Central memory CD4-positive, alpha-beta T cell (primary cell): ENCODE measurements at places on chromosomes 11 and 22.

- DNase-seq = no peak
Measured at GRCh38 chr11:131033151-131033651, 116.9 kb upstream of the SNX19 start.

DNA sequence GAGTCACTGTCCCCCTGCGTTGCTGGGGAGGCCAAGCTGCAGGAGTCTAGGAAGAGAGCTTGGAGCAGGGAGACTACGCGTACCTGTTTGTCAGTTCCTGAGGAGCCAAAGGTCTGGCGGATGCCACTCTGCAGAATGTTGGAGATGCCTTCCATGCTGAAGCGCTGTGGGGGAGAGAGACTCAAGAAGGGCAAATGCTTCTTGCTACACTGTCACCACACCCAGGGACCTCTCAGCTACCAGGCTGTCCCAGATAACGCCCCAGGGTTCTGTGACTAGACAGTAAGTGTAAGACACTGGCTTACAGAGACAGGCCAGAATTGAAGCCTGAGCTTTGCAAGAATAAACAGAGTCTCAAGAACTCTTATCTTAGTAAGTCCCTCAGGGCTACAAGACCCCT is 42.0 kb downstream of the FEZ1 start:
- DNase-seq = no peak

DNA sequence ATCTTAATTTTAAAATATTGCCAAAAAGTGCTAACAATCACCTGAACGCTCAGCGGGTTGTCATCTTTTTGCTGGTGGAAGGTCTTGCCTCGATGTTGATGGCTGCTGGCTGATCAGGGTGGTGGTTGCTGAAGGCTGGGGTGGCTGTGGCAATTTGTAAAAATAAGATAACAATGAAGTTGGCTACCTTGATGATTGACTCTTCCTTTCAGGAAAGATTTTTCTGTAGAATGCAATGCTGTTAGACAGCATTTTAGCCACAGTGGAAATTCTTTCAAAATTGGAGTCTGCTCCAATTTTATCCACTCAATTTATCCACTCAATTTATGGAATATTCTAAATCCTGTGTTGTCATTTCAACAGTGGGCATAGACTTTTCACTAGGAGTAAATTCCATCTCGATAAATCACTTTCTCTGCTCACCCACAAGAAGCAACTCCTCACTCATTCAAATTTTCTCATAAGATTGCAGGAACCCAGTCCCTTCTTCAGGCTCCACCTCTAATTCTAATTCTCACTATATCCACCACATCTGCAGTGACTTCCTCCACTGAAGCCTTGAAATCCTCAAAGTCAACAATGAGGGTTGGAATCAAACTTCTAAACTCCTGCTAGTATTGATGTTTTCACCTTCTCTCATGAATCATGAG is 78.8 kb downstream of the LINC01488 start:
- no peak for DNase-seq

DNA sequence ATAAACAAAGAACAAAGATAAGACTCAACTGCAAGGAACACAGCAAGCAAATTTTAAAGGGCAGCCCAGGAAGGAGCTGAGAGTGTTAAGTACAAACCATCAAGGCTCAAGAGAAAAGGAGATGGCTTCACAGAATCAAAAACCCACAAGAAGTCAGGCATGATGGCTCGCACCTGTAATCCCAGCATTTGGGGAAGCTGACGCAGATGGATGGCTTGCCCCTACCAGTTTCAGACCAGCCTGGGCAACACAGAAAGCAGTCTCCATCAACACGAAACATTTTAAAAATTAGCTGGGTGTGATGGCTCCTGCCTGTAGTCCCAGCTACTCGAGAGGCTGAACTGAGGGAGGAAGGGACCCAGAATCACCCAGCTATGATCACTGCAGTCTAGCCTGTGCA is 32.6 kb downstream of the MAPK1 start:
- no peak for DNase-seq

DNA sequence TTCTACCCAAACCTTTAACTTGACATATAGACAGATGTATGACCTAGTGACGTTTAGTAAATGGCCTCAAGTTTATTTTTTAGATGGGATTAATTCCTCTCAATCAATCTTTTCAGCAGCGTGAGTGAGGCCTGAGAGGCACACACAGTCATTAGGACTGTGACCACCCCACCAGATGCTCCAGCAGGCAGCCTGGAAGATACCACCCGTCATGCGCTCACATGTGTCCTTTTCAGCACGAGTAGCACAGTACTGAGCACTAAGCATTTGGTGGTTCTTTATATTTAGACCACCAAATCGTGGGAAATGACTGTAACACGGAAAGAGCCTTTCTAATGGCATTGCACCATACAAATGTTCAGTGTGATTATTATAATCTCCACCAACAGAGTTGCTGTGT is 354.6 kb upstream of the DDI1 start:
- no peak for DNase-seq

GRCh38 chr11:3051196-3052108 is 5.8 kb downstream of the CARS1 start:
- DNase-seq = no peak

- DNase-seq = no peak
Measured at GRCh38 chr22:39434243-39434653, 22.6 kb upstream of the MGAT3 start.

DNA sequence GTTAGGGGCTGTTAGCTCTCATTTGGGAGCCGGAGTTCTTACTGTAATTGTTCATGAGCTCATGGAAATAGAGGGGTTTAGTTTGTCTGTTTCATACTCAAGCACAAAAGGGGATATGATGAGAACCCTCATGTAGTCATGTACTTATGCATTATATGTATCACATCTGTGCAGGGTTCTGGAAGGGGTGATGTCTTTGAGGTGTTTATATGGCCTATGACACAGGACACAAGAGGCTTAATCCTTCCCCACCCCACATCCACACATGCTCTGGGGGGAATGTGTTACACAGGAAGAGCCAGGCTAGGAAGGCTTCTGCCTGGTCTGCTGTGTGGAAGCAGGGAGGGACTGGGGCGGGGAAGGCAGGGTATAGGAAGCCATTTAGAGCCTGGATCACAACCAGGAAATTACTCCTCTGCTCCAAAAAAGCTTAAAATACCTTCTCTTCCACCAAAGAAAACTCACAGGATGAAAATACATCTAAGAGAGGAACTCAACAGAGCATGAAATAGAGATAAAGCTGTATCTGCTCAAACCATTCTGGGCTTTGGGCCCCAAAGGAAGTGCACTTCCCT is 316.1 kb downstream of the TMEM135 start:
- no peak for DNase-seq

DNA sequence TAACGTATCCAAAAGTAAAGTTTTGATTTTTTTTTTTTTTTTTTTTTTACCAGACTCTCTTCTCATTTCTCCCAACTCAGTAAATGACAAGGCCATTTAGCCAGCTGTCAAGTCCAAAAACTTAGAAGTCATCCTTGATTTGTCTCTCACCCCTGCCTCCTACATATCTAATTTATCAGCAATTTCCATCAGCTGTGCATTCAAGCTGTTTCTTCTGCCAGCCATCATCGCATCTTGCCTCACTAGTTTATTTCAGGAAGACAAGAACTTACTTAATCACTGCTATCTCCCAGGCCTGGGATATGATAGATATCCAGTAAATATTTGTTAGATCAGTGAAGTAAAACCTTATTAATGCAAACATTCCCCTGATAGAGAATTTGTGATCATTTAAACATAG is 47.6 kb downstream of the SCGB1A1 start:
- DNase-seq = no peak

DNA sequence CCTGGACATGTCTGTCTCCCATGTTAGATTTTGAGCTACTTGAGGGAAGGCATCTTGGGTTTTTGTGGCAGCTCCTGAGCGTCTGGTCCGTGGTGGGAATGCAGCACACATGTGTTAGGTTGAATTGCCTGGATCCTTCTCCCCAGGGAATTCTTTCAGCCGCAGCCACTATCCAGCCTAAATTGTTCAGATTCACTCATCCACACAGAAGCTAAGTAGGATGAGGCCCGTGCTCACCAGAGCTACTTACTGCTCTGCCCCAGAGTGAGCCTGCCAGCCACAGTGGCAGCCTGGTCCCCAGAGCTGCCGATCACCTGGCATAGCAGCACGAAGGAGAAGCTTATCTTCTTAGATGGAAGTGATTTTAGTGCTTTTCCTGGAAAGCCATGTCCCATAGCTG is 34.4 kb upstream of the SORL1-AS1 start:
- no peak for DNase-seq

DNA sequence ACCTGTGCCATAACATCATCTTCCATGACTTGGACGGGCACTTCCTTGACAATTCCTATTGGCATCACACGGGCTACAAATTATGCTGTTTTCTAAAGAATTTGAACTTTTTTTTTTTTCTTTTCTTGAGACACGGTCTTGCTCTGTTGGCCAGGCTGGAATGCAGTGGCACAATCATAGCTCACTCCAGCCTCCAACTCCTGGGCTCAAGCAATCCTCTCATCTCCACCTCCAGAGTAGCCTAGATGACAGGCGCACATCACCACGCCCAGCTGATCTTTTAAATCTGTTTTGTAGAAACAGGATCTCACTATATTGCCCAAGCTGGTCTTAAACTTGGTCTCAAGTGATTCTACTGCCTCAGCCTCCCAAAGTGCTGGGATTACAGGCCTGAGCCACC is 3.3 kb upstream of the CRYBB3 start:
- DNase-seq = no peak

- DNase-seq = no peak
Measured at GRCh38 chr22:29352778-29353177, 35.6 kb downstream of the AP1B1 start.

GRCh38 chr11:73645972-73646631 is at the start of gene PLEKHB1:
PLEKHB1 (plus strand) TSS chr11:73646581; CDS start chr11:73646609, 28 bp downstream.
- DNase-seq = no peak

GRCh38 chr11:130786586-130786985 is 129.7 kb downstream of the SNX19 start:
- no peak for DNase-seq

DNA sequence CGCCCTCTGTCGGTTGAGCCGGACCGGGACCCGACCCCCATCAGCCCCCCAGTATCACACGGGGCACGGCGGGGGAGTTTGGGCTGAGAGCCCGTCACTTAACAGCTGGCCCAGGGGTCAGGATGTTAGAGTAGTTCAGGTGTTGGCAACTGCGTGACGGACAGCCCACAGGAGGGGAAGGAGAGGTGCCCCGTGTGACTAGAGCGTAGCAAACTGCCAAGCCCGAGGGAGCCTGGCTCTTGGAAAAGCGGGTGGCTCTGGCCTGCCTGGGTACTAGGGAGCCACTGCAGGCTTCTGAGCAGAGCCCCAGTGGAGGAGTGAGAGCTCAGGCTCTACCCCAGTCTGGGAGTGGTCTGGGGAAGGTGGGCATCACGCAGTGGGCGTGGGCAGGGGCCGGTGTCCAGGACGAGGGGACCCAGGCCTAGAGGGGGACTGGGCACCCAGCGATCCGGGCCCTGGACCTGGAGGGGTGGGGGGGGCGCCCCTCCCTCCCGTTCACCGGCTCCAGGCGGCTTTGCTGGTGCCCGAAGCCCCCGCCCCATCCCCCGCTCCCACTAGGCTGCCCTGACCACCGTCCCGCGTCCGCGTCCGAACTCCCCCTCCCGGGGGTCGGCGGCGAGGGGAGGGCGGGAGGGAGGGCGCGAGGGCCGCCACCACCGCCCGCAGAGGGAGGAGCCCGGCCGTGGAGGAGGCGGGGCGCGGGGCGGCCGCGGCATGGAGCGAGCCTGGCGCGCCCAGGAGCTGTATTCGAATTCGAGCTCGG is 24.4 kb downstream of the SHANK3 start:
- no peak for DNase-seq

DNA sequence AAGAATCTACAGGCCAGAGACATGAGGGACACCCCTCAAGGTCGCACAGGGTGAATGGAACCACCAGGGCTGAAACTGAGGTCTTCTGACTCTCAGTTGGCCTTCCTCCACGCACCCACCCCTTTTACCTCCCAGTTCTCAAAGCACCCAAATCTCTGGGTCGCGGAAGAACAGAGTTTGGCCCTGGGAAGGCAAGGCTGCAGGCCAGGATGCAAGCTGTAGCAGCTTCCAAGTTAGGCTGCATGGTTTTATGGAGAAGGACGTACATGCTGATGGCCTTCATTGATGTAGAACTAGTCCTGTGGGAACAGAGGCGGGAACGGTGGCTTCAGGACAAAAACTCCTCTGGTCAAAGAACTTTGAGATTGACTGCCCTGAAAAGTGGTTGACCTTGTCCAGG is 143.5 kb upstream of the B3GAT1 start:
- DNase-seq = no peak

GRCh38 chr22:27896245-27896644 is 22.8 kb downstream of the PITPNB start:
- no peak for DNase-seq

DNA sequence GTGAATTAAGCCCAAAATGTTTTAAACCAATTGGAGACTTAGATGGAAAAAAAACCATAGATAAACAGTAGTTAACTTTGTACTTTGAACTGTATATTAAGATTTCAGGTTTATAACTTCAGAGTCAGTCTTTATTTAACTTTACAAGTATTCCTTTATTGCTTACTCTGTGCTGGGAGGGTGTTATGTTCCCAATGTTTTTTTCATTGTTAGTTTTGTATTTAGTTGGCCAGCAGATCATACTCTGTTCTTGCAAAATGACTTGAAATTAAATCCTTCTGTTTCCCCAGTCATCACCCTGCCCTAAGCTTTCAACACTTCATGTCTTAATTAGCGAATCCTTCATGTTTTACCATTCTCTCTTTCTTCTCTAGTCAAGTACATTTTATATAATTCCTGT is 25.3 kb downstream of the SIK2 start:
- no peak for DNase-seq

DNA sequence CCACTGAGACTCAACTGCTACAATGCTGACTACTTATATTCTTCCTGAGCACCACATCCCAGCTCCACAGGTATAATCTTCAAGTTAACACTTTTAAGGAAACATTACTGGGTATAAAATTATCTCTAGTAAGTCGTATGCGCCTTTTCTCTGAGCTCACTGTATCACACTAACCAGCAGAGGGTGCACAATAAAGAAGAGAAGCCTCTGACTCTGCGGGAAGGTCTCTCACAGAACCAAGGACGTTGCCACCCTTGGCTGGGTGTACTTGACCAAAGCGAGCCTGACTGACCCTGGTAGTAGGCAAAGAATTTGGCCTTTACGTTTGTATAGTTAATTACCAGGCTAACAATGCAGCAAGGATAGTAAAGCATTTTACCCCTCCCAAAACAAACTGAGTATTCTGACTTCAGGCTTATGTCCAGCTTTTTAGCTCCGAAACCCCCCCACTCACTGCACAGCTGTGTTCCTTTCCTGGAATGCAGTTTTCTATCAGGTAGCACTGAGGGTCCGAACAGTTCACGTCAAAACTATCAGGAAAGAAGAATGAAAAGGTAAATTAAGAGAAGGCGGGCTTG is at the start of gene BTBD18:
BTBD18 (minus strand) TSS at position 144 of the 578 bp plus-strand sequence. CDS start 631 bp downstream, outside the sequence.
- no peak for DNase-seq

GRCh38 chr22:46486996-46487717 is 50.3 kb downstream of the CELSR1 start:
- DNase-seq = no peak

GRCh38 chr11:2885678-2886081 is at the start of gene CDKN1C:
CDKN1C (minus strand) TSS chr11:2885775; CDS start chr11:2885456, 319 bp downstream.
- DNase-seq = peak; percentile 84

GRCh38 chr11:13440100-13440855 is 22.7 kb downstream of the BTBD10 start:
- DNase-seq = no peak
